ENCODE measurements at places on chromosomes 3 and 15.

DNA sequence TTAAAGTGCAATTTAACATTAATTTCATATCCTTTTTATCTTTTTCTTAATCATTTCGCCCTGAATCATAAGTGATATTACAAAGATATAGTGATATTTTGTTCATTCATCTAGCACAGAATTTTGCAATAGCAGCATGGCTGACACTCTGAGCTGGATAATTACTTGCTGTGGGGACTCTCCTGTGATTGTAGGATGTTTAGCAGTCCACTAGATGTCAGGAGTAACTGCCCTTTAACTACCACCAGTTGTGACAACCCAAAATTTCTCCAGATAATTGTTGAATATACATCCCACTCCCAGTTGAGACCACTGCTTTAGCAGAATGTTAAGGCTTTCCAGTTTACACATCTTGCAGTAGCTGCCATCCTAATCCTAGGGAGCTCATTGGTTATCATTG lies 196.8 kb upstream of the MBNL1 start:
- no peak for DNase-seq

- DNase-seq = no peak
Observed at GRCh38 chr3:16313886-16314645, 49.1 kb downstream of the OXNAD1 start.

DNA sequence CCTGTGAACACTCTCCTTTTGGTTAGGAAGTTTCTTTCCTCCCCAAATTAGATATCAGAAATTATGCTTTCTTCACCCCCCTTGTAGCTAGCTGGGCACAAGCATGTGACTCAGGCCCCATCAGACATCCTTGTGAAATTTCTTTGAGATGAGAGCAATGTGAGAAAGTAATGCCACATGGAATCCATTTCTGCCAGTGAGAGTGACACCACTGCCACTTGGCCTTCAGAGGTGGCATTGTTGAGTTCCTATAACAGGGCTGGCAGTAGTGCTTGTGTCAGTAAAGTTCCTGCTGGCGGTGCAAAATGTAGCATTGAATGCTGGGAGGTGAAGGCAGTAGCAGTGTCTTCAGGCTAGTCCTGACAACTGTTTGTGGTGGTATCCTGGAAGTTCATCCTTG lies 80.7 kb upstream of the ZNF280D start:
- DNase-seq = no peak

DNA sequence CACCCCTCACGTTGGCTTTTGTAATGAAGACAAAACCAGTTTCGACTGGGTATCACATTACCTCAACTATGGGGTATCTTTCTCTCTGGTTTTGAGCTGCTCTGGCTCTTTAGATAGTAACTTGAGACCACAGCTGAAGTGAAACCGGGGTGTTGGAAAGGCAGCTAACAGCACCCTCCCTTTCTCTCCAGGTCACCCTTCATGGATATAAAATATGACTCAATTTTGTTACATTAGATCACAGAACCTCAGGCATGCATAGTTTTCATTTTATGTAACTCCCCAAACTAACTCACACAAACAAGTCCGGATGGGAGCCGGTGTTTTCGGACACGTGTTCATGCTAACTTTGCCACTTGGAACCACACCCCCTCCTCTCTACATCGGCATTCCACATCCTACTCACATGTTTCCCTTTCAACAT lies 90.7 kb downstream of the NR2F2 start:
- DNase-seq = no peak

DNA sequence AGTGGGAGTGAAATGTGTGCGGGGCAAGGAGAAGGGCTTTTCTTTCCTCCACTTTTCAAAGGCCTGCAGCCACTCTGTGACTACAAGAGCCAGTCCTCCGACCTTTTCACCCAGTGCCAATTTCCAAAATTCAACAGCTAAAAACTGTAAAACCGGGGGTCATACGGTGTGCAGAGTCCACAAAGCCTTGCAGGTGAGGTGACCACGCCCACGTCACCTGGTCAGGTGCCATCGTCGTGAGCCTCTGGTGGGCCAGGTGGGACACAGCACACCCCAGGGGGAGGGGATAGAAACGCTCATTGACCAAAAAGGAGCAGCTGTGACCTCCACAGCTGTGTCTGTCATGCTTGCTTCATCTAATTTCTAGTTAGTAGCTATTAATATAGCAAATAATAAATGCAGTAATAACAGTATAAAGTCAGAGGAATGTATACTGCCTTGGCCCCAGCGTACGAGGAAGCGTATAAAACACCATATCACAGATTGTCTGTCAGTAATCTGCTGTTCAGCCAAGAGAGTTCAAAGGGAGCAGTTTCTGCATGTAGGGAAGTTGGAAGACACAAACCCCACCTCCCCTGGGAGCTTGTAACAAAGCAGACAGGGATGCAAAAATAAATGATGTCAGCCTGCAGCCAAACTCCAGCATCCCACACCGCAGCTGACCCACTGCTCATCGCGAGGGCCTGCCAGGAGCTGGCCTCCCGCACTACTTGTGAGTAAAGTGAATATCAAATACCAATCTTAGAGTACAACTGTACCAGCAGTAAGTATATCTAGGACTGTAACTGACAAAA lies 86.7 kb downstream of the VGLL4 start:
- no peak for DNase-seq

Data from left renal cortex interstitium (tissue), 4 donors.